ENCODE measurements at places on chromosomes 12 and 14.

GRCh38 chr14:68948686-68949600 lies 30.2 kb downstream of the ACTN1 start:
- DNase-seq: no peak
- H3K4me3 ChIP-seq: no peak overlapping the region
- peak overlapping the region; percentile 84 for H3K27ac ChIP-seq
- no peaks in the 10 kb centered on the region for H3K27me3 ChIP-seq

DNA sequence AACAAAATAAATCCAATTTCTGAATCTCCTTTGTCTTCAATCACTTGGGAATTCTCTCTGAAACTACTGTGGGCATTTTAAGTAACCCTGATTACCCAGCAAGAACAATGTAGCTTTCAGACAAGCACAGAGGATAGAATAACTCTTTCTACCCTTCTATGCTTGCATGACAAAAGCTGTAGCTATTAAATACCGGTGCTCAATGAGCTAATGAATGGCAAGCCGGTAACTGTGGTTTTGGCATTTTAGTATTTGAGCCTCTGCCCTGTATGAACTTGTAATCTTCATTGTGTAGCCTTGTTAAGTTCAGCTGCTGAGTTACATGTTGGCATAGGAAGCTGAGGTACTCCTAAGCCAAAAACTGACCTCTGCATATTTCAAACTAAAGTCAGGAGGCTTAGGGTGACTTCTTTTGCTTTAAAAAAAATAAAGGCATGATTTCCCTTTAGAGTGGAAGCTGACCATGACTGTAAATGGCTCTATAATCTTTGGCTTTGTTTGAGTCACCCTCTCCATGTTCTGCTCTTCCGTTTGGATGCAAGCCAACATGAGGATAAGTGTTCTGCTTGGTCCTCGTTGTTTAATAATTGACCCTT lies 171.0 kb upstream of the HIF1A start:
- peak overlapping the region; percentile 92 for H3K27ac ChIP-seq
- peak overlapping the region; percentile 51 for H3K4me3 ChIP-seq
- no peak for DNase-seq
- H3K36me3 ChIP-seq: peaks cover 83% of the 10 kb centered on the region

- no peak overlapping the region for H3K27ac ChIP-seq
- peak; percentile 78 for DNase-seq
- no peak overlapping the region for H3K4me3 ChIP-seq
- peaks cover 31% of the 10 kb centered on the region for H3K36me3 ChIP-seq
- no peaks in the 10 kb centered on the region for H3K27me3 ChIP-seq
Measured at GRCh38 chr14:102437997-102438915, 71.3 kb downstream of the ANKRD9 start.

- H3K27me3 ChIP-seq: no peaks in the 10 kb centered on the region
- peaks cover 93% of the 10 kb centered on the region for H3K4me1 ChIP-seq
- peak overlapping the region; percentile 84 for H3K27ac ChIP-seq
- peak overlapping the region; percentile 51 for H3K4me3 ChIP-seq
Measured at GRCh38 chr12:110005319-110005973, 6.2 kb downstream of the ANKRD13A start.

DNA sequence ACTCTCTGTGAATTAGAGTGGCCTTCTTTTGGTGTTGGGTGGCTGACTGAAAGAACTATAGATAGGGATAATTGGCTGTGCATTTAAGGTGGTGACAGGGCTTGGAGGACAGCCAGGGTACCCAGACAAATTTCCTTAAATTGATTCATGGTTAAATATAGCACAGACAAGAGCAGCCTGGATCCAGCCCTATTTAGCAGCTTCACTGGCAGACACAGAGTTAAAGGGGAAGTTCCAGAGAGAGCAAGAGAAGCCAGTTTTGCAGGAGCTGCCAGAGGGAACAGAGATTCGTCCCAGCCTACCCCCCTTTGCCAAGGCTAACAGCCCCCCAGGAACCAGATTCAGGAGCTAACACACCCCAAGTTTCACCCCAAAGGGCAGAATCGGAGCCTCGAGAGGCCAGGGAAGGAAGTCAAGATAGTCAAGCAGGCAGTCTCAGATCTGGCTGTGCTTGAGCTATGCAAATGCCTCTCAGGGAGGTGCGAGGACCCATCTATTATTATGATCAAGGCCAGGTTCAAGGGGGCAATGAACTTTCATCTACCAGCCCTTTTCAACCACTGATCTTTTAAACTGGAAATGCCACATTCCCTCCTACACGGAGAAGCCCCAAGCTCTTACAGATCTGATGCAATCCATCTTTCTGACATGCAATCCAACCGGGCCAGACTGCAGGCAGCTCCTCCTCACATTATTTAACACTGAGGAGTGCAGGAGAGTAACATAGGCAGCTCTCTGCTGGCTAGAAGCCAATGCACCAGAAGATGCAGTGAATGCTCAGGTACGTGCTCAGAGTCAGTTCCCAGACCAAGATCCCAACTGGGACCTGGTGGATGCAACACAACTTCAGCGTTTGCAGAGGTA lies 58.2 kb downstream of the DHRS2 start:
- DNase-seq: no peak
- H3K36me3 ChIP-seq: no peaks in the 10 kb centered on the region
- no peak overlapping the region for H3K4me3 ChIP-seq
- H3K27ac ChIP-seq: no peak overlapping the region

DNA sequence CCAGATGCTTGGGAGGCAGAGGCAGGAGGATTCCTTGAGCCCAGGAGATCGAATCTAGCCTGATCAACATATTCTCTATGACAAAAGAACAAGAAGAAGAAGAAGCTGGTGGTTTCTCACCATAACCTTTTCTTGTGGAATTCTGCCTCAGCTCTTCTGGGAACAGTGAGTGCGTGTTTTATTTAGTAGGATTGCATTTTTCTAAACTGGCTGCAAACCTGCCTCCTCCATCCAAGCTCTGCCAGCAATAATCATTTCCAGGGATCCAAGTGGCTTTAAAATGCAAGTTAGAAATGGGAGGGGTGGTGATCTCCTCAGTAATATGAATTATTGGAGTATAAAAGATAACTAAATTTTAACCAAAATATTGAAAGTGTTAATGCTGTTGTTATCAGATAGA lies 46.1 kb upstream of the MMP17 start:
- no peaks in the 10 kb centered on the region for H3K27me3 ChIP-seq
- H3K36me3 ChIP-seq: peaks cover 85% of the 10 kb centered on the region
- no peak for DNase-seq
- H3K27ac ChIP-seq: peak overlapping the region; percentile 52
- no peak overlapping the region for H3K4me3 ChIP-seq

GRCh38 chr12:54220567-54220966 lies 31.8 kb upstream of the SMUG1 start:
- peaks cover 21% of the 10 kb centered on the region for H3K27me3 ChIP-seq
- peaks cover 22% of the 10 kb centered on the region for H3K4me1 ChIP-seq
- H3K36me3 ChIP-seq: no peaks in the 10 kb centered on the region
- no peak for DNase-seq
- H3K4me3 ChIP-seq: no peak overlapping the region

DNA sequence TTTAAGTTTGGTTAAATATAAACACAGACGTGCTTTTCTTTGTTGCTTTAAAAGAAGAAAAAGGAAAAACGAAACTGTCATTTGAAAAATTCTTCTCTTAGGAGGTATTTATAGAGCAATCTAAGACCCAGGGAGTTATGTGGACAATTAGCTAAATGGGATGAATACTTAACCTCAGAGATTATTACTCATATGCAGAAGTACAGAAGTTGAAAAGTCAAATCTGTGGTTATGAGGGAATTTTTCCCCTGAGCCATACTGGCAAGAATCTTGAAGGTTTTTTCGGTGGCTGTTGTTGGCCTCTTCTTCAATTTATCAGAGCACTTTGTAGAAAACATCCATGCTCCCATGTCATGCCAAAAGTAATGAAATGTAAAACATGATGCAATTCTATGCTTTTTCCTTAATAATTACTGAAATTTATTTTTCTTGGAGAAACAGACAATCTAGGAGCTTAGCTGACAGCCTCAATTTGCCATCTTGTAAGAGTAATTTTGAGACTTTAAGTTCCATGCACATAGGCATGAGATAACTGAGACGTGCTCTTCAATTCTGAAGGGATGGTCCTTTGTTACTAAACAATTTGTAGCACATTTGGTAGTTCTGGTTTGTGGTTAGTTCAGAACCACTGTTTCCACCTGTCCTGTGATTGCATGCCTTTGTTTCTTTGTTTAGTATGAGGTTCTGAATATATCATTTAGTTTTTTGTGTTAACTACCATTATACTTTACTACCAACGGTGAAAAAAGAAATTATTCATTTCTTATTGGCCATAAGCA lies 126.6 kb downstream of the BCAT1 start:
- DNase-seq: no peak
- peaks cover 11% of the 10 kb centered on the region for H3K36me3 ChIP-seq
- peak overlapping the region; percentile 77 for H3K27ac ChIP-seq
- H3K4me3 ChIP-seq: peak overlapping the region; percentile 23
- H3K4me1 ChIP-seq: peaks cover 35% of the 10 kb centered on the region
- H3K27me3 ChIP-seq: no peaks in the 10 kb centered on the region

DNA sequence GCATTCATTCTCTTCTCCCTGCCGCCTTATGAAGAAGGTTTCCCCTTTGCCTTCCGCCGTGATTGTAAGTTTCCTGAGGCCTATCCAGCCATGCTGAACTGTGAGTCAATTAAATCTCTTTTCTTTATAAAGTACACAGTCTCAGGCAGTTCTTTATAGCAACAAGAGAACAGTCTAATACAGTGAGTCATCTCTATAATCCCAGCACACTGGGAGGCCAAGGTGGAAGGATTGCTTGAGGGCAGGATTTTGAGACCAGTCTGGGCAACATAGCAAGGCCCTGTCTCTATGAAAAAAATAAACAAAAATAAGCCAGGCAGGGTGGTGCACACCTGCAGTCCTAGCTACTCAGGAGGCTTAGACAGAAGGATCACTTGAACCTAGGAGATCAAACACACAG lies 259.9 kb downstream of the CEP128 start:
- no peak overlapping the region for H3K4me3 ChIP-seq
- H3K36me3 ChIP-seq: peaks cover 63% of the 10 kb centered on the region
- H3K27me3 ChIP-seq: no peaks in the 10 kb centered on the region
- H3K4me1 ChIP-seq: no peaks in the 10 kb centered on the region
- H3K27ac ChIP-seq: no peak overlapping the region
- no peak for DNase-seq

DNA sequence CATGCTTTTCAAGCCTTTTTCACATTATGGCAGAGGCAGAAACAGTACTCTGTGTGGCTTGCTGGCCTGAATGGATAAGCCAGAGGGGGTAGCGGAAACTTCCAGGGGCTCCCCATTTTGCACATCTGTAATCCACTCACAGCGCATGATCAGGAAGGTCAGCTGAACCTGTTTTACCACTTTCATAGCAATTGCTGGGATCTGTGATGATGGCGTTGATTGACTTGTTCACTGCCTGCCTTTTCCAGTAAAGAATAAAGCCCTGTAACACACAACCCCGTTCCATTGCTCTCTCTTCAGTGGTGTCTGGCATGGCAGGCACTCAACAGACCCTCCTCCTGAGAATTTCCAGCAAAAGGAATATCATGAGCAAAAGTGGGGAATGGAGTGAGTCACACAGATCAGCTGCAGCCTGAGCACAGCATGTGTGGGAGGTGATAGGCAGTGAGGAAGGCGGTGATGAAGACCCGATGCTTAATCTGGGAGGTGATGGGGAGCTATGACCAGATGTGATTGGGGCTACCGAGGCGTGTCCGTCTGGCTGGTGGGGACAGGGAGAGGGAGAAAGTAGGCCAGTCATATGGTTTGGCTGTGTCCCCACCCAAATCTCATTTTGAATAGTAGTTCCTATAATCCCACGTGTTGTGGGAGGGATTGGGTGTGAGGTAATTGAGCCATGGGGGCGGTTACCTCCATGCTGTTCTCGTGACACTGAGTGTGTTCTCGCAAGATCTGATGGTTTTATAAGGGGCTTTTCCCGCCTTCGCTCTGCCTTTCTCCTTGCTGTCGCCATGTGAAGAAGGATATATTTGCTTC lies 44.7 kb upstream of the CHST11 start:
- no peaks in the 10 kb centered on the region for H3K27me3 ChIP-seq
- no peak overlapping the region for H3K4me3 ChIP-seq
- H3K4me1 ChIP-seq: peaks cover 14% of the 10 kb centered on the region
- DNase-seq: no peak
- no peaks in the 10 kb centered on the region for H3K36me3 ChIP-seq

- no peak overlapping the region for H3K27ac ChIP-seq
- no peaks in the 10 kb centered on the region for H3K27me3 ChIP-seq
- no peak for DNase-seq
- no peak overlapping the region for H3K4me3 ChIP-seq
Measured at GRCh38 chr14:34710744-34711143, 3.6 kb downstream of the CFL2 start.

DNA sequence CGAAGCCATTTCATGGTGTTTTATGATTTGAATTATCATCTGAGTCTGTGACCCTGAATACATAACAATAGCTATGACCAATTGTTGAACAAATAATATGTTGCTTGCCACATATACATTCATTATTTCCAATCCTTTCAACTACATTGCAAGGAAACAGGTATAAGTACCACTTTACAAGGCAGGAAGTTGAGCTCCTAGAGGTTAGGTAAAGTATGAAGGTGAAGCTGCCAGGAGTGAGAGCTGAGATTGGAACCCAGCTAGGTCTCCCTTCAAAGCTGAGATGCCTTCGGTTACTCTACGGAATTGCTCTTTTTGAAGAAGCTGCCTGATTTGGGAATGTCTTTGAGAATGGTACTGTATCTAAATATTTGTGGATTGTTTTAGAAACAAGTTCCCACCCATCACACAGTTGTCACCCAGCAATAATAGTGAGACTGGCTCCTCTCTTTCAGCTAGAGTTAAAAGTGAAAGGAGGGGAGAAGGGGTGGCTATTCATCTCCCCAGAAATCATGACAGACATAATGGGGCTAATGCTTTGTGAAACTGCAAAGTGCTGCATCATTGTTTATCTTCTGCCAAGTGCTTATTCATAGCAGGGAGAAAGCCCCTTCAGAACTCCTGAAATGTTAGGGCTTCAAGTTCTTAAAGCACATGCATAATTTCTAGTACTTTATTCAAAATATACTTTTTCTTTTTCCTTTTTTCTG lies 75.9 kb upstream of the AMIGO2 start:
- H3K36me3 ChIP-seq: peaks cover 22% of the 10 kb centered on the region
- peaks cover 44% of the 10 kb centered on the region for H3K4me1 ChIP-seq
- no peak overlapping the region for H3K4me3 ChIP-seq
- DNase-seq: no peak
- H3K27ac ChIP-seq: peak overlapping the region; percentile 31

- no peaks in the 10 kb centered on the region for H3K4me1 ChIP-seq
- no peak for DNase-seq
- H3K4me3 ChIP-seq: no peak overlapping the region
- no peaks in the 10 kb centered on the region for H3K27me3 ChIP-seq
Measured at GRCh38 chr14:35866595-35867279, 40.6 kb downstream of the BRMS1L start.

GRCh38 chr14:32470161-32470715 lies 141.1 kb downstream of the AKAP6 start:
- DNase-seq: no peak
- no peaks in the 10 kb centered on the region for H3K36me3 ChIP-seq
- no peak overlapping the region for H3K4me3 ChIP-seq
- no peaks in the 10 kb centered on the region for H3K27me3 ChIP-seq
- no peak overlapping the region for H3K27ac ChIP-seq

GRCh38 chr12:51225771-51226170 lies 7.9 kb upstream of the POU6F1 start:
- H3K27ac ChIP-seq: no peak overlapping the region
- no peaks in the 10 kb centered on the region for H3K27me3 ChIP-seq
- no peak overlapping the region for H3K4me3 ChIP-seq
- no peaks in the 10 kb centered on the region for H3K4me1 ChIP-seq
- DNase-seq: no peak
- no peaks in the 10 kb centered on the region for H3K36me3 ChIP-seq

GRCh38 chr14:95046711-95047681 lies 110.3 kb downstream of the DICER1 start:
- H3K4me1 ChIP-seq: no peaks in the 10 kb centered on the region
- no peak overlapping the region for H3K4me3 ChIP-seq
- H3K36me3 ChIP-seq: no peaks in the 10 kb centered on the region
- H3K27me3 ChIP-seq: peaks cover 14% of the 10 kb centered on the region
- DNase-seq: peak; percentile 6
